ENCODE measurements at places on chromosomes 5 and 9. TPM values are rescaled to one million over a fixed set of nuclear protein-coding genes. Genes with fewer than 3 reads are reported as not detected.

- peak; percentile 49 for DNase-seq
These were observed 1666.1 kb upstream of the WWC1 start for GRCh38 chr5:166625210-166625865.

PCDHGC4 gene
- 0.33 TPM for total RNA-seq

CTNND2 gene
- 0.18 TPM for total RNA-seq

- no peak for DNase-seq
These were observed 61.8 kb upstream of the LRRTM2 start for GRCh38 chr5:138936968-138937345.

ASTN2 gene
- total RNA-seq = 11.4 TPM

GIN1 gene
- 8.0 TPM for total RNA-seq

DNA sequence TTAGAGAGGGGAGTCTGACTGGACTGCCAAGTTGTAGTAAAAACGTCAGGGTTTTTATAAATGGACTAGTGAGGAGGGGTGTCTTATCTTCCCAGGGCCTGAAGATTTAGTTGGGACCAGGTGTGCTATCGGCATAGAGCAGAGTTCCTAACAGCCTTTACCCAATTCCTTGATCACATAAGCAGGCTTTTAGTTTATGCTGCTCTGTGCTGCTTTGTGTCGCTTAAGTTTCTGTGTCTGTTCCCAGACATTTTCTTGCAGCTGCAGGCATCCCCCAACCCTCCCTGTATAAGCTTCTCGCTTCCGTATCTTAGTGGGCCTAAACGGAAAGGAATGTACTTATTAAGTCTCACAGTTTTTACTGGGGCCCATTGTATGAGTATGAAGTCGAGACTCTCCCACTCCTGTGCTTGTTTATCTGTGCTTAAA, 2.6 kb upstream of the SMC5 start:
- no peak for DNase-seq

GRCh38 chr9:136057236-136058081, 37.6 kb downstream of the NACC2 start:
- no peak for DNase-seq

MCTP1 gene
- total RNA-seq = 13.9 TPM

INSYN2B gene
- 14.0 TPM for total RNA-seq

RPL12 gene
- 1,981 TPM for total RNA-seq

SPINK7 gene
- not detected for total RNA-seq

DNA sequence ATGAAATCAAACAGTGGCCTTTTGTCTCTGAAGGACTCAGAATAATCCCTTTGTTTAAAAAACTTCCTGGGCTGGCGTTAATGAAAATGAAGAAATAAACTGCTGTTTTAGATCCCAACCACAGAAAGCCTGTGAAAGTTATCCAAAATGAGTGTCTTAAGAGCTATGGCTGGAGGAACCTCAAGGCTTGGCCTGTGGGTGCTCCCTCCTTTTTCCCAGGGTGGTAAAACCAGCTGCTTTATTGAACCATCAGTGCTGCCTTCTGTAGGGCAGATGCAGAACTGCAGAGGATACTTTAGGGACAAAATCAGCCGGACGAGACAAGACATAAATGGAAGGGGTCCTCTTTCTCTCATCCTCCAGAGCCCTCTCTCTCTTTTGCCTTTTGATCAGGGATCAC, 100.9 kb downstream of the SMARCA2 start:
- no peak for DNase-seq

Data from HT1080 (cell line).